Osteoblast (primary cell): ENCODE measurements at places on chromosomes 16 and 17. TPM values are rescaled to one million over a fixed set of nuclear protein-coding genes. Genes with fewer than 3 reads are reported as not detected.
A peak's percentile ranks its signal among the peaks of the same experiment; 100 is the strongest.

DNA sequence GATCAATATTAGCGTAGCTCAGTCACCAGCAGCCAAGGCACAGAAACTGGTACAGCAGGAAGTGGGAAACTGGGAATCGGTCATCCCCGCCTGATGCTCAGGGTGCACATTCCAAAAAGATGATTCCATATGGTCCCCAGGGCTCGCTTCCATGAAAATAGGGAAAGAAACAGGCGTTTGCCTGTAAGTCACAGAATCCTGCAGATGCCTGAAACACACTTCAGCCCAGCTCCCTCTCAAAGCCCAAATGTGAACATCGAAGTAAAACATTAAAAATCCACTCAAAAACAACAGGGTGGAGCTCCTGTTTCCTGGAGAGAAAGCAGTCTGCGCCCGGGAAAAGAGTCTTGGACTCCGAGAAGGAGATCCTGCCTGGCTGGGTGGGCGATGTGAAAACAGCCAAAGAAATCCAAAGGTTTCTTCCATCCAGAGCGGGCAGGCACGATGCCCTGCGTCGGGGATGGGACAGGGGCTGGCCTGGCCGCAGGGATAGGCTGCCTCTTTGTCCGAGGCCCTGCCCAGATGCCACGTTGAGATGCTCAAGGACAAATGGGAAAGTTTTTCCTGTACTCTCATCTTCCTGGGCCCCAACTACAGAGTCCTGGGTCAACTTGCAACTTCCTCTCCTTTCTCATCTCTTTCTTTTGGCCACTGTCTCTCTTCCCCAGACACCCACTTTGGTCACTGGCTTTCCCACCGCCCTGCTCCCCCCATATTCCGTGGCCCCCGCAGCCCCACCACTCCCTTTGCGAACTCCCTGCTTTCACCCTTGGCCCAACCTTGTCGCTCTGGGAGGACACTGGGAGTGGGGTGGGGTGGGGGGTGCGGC is 743 bp downstream of the WIPI1 start:
- peak; percentile 94 for DNase-seq
- peak overlapping the region; percentile 88 for H3K4me3 ChIP-seq
- H3K27me3 ChIP-seq = peaks cover 9% of the 10 kb centered on the region
- H3K4me1 ChIP-seq = peaks cover 31% of the 10 kb centered on the region

DNA sequence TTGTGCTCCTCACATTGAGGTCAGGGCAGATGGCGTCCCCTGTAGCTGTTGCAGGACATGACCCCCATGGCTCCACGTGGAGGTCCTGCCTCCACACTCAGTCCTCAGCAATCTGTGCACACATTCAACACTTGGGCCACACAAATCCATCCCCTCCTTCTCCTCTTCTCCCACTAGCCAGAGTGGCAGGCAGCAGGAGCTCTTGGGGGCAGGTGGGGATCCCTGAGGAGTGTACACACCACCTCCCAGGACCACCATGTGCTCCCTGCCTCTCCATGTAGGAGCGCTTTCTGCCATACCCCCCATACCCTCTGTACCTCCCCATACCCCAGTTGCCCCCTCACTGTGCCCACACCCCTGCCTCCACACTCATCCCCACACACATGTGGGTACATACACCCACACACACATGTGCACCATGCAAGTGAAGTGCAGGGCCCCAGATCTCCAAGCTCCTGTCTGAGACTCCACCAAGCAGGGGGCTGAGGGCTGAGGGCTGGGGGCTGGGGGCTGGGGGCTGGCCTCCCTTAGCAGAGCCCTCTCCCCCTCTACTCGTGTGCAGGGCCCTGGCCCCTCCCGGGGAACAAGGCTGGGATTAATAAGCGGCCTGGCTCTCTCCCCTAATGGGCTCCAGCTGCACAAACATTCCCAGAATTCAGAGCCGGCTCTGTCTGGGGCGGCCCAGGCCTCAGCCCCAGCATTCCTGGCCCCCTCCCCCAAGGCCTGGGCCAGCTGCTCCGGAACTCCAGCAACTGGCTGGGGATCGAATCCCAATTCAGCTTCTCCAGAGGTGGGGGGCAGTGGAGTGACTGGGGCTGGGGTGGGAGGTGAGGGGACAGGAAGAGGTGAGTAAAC is 48.2 kb upstream of the MEIOC start:
- H3K27me3 ChIP-seq = no peaks in the 10 kb centered on the region
- peak; percentile 93 for DNase-seq
- H3K4me1 ChIP-seq = peaks cover 12% of the 10 kb centered on the region
- H3K4me3 ChIP-seq = no peak overlapping the region
- H3K36me3 ChIP-seq = no peaks in the 10 kb centered on the region
- no peak overlapping the region for H3K27ac ChIP-seq

DNA sequence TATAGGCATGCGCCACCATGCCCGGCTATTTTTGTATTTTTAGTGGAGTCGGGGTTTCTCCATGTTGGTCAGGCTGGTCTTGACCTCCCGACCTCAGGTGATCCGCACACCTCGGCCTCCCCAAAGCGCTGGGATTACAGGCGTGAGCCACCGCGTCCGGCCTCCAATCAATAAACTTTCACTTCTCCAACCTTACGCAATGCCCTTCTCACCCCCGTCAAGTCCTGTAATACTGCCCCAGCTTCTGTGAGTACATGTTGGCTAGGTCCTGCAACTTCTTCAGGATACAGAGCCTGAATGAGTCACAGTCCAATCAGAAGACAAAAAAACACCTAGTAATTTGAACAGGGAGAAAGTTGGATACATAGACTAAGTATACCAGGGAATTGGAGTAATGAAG is 47.1 kb upstream of the PHOSPHO1 start:
- no peak overlapping the region for H3K4me3 ChIP-seq
- no peaks in the 10 kb centered on the region for H3K4me1 ChIP-seq
- H3K27ac ChIP-seq = no peak overlapping the region
- no peak for DNase-seq

- peaks cover 10% of the 10 kb centered on the region for H3K4me1 ChIP-seq
- H3K27me3 ChIP-seq = no peaks in the 10 kb centered on the region
- DNase-seq = no peak
- H3K36me3 ChIP-seq = no peaks in the 10 kb centered on the region
- peak overlapping the region; percentile 36 for H3K27ac ChIP-seq
Measured at GRCh38 chr17:68621065-68621464, 19.9 kb upstream of the FAM20A start.

DNA sequence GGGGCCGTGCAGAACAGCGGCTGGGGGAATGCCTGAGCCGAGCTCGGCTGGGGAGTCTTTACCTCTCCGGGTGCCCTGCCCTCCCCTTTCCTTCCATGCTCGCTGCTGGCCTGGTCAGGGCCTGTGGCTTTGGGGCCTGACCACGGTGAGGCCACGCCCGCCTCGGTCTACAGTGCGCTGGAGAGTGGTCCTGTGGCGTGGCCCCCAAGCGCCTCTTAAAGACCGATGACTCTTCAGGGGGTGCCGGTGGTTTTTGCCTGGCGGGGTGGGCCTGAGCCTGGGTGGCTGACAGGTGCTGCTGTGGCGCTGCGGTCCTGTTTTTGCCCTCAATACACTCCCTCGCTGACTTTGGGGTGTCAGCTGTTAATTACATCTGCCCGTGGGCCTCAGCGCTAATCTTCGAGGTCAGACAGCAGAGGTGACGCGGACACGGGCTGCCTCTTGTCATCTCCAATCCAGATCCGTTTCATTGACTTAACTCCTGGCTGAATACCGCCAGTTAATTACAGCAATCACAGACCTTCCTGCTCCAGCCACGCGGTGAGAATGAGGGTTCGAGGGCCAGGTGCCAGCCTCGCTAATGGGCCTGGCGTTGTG is 29.7 kb downstream of the GSE1 start:
- no peaks in the 10 kb centered on the region for H3K4me1 ChIP-seq
- H3K27me3 ChIP-seq = no peaks in the 10 kb centered on the region
- no peak for DNase-seq
- H3K4me3 ChIP-seq = no peak overlapping the region
- H3K27ac ChIP-seq = no peak overlapping the region

DNA sequence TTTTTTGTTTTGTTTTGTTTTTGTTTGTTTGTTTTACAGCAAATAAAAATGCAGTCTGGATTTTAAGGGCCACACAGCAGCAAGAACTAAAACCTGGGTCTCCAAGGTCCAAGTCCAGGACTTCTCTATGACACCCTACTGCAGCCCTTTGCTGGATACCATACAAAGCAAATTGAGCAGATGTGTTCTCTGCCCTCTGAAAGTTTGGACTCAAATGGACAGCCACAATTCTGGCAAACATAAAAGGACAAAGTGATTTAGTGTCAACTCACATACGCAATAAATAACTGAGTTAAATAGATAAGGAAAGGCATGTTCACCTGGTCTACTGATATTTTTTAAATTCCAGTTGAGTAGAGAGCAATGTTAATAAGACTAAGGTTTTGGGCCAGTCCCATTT is 7.7 kb upstream of the ZNF652 start:
- H3K27ac ChIP-seq = no peak overlapping the region
- no peak overlapping the region for H3K4me3 ChIP-seq
- DNase-seq = no peak
- no peaks in the 10 kb centered on the region for H3K4me1 ChIP-seq
- no peaks in the 10 kb centered on the region for H3K27me3 ChIP-seq

DNA sequence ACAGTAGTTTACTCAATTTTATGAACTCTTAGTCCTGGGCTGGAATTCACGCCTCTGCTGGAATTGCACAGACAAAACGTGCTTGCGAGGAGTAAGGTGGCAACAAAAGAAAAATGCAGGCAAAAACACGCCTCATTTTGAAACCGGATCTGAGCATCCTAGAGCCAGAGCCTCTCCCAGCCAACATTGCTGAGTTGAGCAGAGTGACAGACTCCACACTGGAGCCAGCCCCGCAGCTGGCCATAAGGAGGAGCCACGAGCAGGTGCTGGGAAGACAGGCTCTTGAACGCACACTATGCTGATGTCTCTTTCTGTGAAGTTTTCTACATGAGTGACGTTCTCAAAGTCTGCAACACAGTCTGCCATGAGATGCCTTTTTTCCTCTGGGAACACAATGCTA is 14.6 kb upstream of the HSBP1 start:
- H3K27ac ChIP-seq = no peak overlapping the region
- DNase-seq = no peak
- H3K4me1 ChIP-seq = no peaks in the 10 kb centered on the region
- H3K27me3 ChIP-seq = no peaks in the 10 kb centered on the region
- H3K36me3 ChIP-seq = no peaks in the 10 kb centered on the region

- peaks cover 11% of the 10 kb centered on the region for H3K4me1 ChIP-seq
- no peak overlapping the region for H3K4me3 ChIP-seq
- H3K27me3 ChIP-seq = no peaks in the 10 kb centered on the region
- DNase-seq = no peak
- peaks cover 11% of the 10 kb centered on the region for H3K36me3 ChIP-seq
Measured at GRCh38 chr17:14037453-14037852, 31.9 kb upstream of the COX10 start.

DNA sequence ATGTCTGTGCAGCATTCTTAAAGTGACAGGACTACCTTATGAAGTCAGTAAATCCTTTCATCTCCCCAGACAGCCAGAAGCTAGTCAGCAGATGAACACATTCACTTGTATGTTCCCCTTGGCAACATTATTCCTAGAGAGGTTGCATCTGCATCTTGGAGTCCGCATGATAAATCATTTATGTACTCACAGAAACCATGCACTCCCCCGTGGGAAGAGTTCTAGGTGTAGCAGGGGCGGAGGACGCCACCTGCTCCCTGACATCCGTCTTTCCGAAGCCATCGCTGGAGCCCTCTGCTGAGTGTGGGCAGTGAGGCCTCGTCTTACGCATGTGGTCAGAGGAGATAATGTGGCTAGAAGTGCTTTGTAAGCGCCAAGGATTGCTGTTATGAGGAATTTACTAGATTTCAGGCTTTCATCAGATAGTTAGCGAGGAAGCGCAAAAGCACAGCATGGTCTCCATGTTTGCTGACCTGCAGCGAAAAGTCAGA is 144.5 kb downstream of the RPTOR start:
- H3K4me3 ChIP-seq = no peak overlapping the region
- H3K27ac ChIP-seq = no peak overlapping the region
- no peaks in the 10 kb centered on the region for H3K36me3 ChIP-seq
- H3K4me1 ChIP-seq = no peaks in the 10 kb centered on the region

GRCh38 chr17:58289869-58290268 is 9.1 kb upstream of the MPO start:
- no peaks in the 10 kb centered on the region for H3K4me1 ChIP-seq
- no peak overlapping the region for H3K27ac ChIP-seq
- DNase-seq = no peak
- H3K27me3 ChIP-seq = peaks cover 8% of the 10 kb centered on the region
- H3K4me3 ChIP-seq = no peak overlapping the region
- no peaks in the 10 kb centered on the region for H3K36me3 ChIP-seq

GRCh38 chr16:57607676-57608461 is 20.6 kb upstream of the ADGRG1 start:
- H3K4me3 ChIP-seq = no peak overlapping the region
- H3K36me3 ChIP-seq = no peaks in the 10 kb centered on the region
- peaks cover 22% of the 10 kb centered on the region for H3K27me3 ChIP-seq
- peaks cover 19% of the 10 kb centered on the region for H3K4me1 ChIP-seq
- DNase-seq = peak; percentile 60
- H3K27ac ChIP-seq = no peak overlapping the region

DNA sequence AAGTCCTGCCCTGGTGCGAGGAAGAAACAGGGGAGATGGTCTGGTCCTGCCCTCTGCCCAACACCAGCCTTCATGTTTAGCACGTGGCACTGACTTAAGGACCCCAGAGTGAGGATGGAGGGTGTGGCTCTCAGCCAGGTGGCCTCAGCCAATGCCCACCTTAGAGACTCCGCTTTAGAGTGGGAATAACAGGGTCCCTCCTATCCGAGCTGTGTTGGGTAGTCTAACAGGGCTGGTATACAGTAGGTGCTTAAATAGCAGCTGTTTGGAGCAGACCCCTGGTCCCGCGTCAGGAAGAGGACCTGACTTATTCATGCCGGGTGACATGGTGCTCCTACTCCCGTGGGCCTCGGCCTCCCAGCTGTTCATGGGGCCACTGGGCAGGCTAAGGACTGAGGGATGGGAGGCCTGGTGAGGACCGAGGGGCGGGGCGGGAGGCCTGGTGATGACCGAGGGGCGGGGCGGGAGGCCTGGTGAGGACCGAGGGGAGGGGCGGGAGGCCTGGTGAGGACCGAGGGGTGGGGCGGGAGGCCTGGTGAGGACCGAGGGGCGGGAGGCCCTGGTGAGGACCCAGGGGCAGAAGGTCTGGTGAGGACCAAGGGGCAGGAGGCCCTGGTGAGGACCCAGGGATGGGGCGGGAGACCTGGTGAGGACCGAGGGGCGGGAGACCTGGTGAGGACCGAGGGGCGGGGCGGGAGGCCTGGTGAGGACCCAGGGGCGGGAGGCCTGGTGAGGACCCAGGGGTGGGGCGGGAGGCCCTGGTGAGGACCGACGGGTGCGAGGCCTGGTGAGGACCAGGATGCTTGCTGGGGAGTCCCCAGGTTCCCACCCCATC is 7.6 kb downstream of the ZFPM1 start:
- H3K36me3 ChIP-seq = no peaks in the 10 kb centered on the region
- H3K27me3 ChIP-seq = no peaks in the 10 kb centered on the region
- H3K4me1 ChIP-seq = peaks cover 4% of the 10 kb centered on the region
- H3K4me3 ChIP-seq = no peak overlapping the region
- H3K27ac ChIP-seq = no peak overlapping the region

The TMC7 gene
- 1.1 and 1.5 TPM in 2 replicates for total RNA-seq

The GCGR gene
- under 0.01 TPM in 1 of 2 replicates, not detected in the other for total RNA-seq

The GLIS2 gene
- 5.0 and 5.4 TPM in 2 replicates for total RNA-seq

The SLC12A3 gene
- not detected in 2 replicates for total RNA-seq

The TMEM114 gene
- total RNA-seq = not detected in 2 replicates

The AIPL1 gene
- not detected in 2 replicates for total RNA-seq

The ADORA2B gene
- 4.7 and 5.9 TPM in 2 replicates for total RNA-seq

The ZACN gene
- total RNA-seq = not detected in 2 replicates

The ZNF23 gene
- 9.8 and 10.3 TPM in 2 replicates for total RNA-seq

The ABCC11 gene
- total RNA-seq = under 0.01 and 0.29 TPM in 2 replicates
